A549 treated with Hydrocortisone at 1 μM for 4 hours (cell line): ENCODE measurements at places on chromosomes 7 and 10. TPM values are rescaled to one million over a fixed set of nuclear protein-coding genes. Genes with fewer than 3 reads are reported as not detected.

Gene SPDYE8
- not detected in 5 replicates for total RNA-seq

Gene AKR1C4
- 0.10 to 0.32 TPM (median 0.30 TPM) in 5 replicates for total RNA-seq

Gene AQP1
- total RNA-seq = 0.37 to 0.52 TPM (median 0.45 TPM) in 5 replicates

Gene HABP2
- 0.06 to 0.18 TPM (median 0.13 TPM) in 5 replicates for total RNA-seq

Gene SUN1
- 69.8 to 86.7 TPM (median 86.5 TPM) in 5 replicates for total RNA-seq

Gene SPDYE3
- total RNA-seq = not detected in 5 replicates

Gene COBL
- 4.0 to 4.8 TPM (median 4.4 TPM) in 5 replicates for total RNA-seq

Gene PRDX3
- total RNA-seq = 297 to 329 TPM (median 301 TPM) in 5 replicates

Gene RSU1
- 81.0 to 91.6 TPM (median 84.9 TPM) in 5 replicates for total RNA-seq
